ENCODE measurements at places on chromosomes 1 and 21. TPM values are rescaled to one million over a fixed set of nuclear protein-coding genes. Genes with fewer than 3 reads are reported as not detected.
A peak's percentile ranks its signal among the peaks of the same experiment; 100 is the strongest.

DNA sequence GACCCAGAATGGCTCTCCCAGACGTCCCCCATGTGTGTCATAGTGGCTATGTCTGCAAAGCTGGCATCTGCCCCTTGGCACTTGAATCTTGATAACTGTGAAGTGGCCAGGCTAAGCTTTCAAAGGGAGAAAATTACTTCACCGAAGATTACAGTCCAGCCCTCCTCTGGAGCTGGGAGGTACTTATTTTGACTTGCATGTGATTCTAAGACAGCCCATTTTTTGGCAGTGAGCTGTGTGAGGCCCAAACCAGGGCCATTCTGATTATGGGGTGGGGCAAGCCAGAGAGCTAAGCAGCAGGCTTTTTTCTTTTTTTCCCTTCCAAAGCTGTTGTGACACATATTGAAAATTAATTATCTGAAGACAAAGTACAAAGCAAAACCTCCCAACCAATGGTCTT, 42.1 kb upstream of the C8B start:
- DNase-seq: no peak
- H3K4me1 ChIP-seq: no peaks in the 10 kb centered on the region
- no peaks in the 10 kb centered on the region for H3K36me3 ChIP-seq
- H3K27me3 ChIP-seq: no peaks in the 10 kb centered on the region
- no peak overlapping the region for H3K4me3 ChIP-seq
- no peak overlapping the region for H3K27ac ChIP-seq

NCMAP gene
- 6.2 TPM for total RNA-seq

DNA sequence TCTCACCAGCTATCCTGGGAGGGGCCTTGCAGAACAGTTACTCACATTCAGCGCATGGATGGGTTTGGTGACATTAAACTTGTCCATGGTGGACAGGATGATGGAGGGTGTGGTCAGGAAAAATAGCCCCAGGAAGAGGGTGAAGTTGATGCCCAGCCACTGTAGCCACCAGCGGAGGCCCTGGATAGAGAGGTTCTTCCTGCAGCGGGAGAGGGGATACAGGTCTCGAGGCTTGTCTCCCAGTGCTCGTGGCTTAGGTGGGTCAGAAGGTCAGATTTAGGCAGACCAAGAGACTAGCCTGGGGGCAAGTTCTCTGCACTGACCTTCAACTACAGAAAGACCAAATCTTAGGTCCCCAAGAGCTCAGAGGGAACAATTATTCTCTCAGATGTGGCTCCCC, 23.0 kb downstream of the TMEM63A start:
- H3K4me3 ChIP-seq: no peak overlapping the region
- H3K27me3 ChIP-seq: no peaks in the 10 kb centered on the region
- H3K36me3 ChIP-seq: peaks cover 24% of the 10 kb centered on the region
- DNase-seq: no peak
- H3K4me1 ChIP-seq: peaks cover 11% of the 10 kb centered on the region

DNA sequence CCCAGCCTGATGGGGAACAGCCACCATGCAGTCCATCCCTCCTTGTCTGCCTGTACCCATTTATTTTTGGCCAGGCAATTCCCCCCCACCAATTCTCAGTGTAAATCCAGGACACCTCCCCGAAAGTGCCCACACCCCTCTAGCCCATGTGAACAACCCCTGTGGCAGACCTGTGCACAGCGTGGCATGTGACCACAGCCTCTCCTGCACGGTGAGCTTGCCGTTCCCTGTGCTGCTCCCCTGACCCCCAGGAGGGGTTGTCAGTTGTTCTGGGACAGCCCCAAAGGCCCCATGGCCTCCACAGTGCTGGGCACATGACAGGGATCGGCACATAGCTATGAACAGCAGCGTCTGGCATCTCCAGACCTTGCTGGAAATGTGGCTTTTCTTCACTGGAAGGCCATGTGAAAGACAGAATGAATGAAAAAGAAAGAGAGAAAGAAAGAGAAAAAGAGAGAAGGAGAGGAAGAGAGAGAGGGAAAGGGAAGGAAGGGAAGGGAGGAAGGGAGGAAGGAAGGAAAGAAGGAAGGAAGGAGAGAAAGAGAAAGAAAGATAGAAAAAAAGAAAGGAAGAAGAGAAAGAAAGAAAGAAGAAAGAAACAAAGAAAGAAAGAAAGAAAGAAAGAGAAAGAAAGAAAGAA, 3.9 kb downstream of the CAPN9 start:
- peak overlapping the region; percentile 79 for H3K27ac ChIP-seq
- no peak overlapping the region for H3K4me3 ChIP-seq
- no peaks in the 10 kb centered on the region for H3K36me3 ChIP-seq
- H3K4me1 ChIP-seq: peaks cover 46% of the 10 kb centered on the region

CFHR1 gene
- total RNA-seq: 1.0 TPM

IL24 gene
- total RNA-seq: not detected

DNA sequence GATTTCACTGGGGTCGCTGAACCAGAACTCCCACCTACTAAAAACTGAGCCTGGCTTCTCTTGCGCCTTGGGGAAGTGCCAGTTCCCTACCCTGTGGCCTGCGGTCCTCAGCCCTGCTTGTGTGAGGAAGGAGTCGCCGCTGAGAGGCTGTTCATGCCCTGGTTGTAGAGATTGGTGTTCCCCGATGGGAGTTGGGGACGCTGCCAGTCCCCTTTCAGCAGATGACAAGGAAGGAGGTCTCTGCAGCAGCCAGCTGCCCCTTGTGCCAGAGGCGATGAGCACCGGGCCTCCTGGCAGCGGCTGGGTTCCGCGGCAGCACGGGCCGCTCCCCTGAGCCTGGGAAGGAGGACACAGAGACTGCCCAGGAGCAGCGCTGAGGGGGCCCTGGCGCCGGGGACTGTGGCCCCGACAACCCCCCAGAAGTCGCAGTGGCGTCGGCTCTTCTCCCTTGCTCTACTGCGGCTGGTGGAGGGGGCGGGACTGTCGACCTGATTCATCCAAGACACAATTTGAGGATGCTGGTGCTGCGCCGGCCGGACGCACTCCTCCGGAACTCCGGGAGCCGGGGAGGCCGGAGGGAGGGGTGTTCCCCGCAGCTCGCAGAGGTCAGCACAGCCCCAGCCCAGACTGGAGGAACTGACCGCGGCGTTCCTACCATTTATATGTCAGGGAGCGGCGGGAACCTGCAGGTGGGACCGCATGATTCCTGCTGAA, 12.0 kb upstream of the ADORA3 start:
- peaks cover 49% of the 10 kb centered on the region for H3K4me1 ChIP-seq
- peak overlapping the region; percentile 84 for H3K27ac ChIP-seq
- DNase-seq: peak; percentile 68
- H3K27me3 ChIP-seq: no peaks in the 10 kb centered on the region
- H3K4me3 ChIP-seq: peak overlapping the region; percentile 27

- no peak overlapping the region for H3K4me3 ChIP-seq
- no peak for DNase-seq
- H3K4me1 ChIP-seq: no peaks in the 10 kb centered on the region
- no peaks in the 10 kb centered on the region for H3K27me3 ChIP-seq
Observed at GRCh38 chr1:29820401-29820800, 584.1 kb downstream of the PTPRU start.

DNA sequence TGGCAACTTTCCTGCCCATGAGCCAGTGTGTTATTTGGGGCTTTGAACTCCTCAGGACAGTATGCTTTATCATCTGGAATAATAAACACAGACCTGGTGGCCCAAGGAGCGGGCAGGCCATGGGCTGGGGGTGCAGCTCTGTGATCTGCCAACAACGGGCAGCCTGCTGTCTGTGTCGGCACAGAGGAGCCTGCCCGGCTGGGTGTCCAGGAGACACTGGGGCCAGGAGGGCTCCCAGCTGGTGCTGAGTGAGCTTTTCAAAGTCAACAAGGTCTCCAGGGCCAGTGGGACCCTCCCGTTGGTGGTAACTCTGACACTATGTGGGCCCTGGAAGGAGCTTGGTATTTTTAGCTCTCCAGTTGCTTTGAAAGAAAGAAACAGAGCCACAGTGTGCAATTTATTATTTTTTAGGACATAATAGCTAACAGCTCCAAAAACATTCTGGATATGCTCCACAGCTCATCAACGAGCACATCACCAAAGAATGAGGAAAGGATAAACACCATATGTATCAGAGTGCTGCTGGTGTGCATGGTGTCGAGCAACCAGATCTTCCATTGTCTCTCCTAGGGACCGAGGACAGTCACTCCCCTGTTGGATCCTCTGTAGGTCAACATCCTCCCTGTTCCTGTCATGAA, 488.7 kb upstream of the USP24 start:
- H3K4me1 ChIP-seq: no peaks in the 10 kb centered on the region
- no peak overlapping the region for H3K27ac ChIP-seq
- no peaks in the 10 kb centered on the region for H3K27me3 ChIP-seq
- no peaks in the 10 kb centered on the region for H3K36me3 ChIP-seq

DNA sequence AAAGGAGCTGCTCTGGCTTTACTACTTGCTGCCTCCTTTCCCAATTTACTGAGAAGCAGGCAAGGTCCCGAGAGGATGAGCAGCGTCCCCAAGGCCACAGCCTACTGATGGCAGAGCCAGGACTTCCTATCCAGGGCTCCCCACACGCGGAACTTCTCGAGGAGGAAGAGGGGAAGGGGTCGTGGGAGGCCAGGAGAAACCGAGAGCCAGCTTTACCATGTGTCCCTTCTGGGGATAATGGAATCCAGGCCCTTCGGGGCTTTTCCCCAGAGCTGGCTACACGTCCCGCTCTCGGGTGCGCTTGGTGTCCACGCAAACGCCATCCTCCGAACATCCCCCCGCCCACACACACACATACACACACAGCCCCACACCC, 4.3 kb upstream of the CCN1 start:
- no peaks in the 10 kb centered on the region for H3K27me3 ChIP-seq
- peaks cover 19% of the 10 kb centered on the region for H3K4me1 ChIP-seq
- peak overlapping the region; percentile 97 for H3K27ac ChIP-seq
- peak overlapping the region; percentile 48 for H3K4me3 ChIP-seq
- no peaks in the 10 kb centered on the region for H3K36me3 ChIP-seq
- no peak for DNase-seq
